ENCODE measurements at places on chromosomes 11 and 22.
A peak's percentile ranks its signal among the peaks of the same experiment; 100 is the strongest.

GRCh38 chr11:128483211-128483788 is 104.1 kb downstream of the ETS1 start:
- peak; percentile 74 for DNase-seq

GRCh38 chr11:28528217-28528616 is 420.0 kb downstream of the METTL15 start:
- no peak for DNase-seq

DNA sequence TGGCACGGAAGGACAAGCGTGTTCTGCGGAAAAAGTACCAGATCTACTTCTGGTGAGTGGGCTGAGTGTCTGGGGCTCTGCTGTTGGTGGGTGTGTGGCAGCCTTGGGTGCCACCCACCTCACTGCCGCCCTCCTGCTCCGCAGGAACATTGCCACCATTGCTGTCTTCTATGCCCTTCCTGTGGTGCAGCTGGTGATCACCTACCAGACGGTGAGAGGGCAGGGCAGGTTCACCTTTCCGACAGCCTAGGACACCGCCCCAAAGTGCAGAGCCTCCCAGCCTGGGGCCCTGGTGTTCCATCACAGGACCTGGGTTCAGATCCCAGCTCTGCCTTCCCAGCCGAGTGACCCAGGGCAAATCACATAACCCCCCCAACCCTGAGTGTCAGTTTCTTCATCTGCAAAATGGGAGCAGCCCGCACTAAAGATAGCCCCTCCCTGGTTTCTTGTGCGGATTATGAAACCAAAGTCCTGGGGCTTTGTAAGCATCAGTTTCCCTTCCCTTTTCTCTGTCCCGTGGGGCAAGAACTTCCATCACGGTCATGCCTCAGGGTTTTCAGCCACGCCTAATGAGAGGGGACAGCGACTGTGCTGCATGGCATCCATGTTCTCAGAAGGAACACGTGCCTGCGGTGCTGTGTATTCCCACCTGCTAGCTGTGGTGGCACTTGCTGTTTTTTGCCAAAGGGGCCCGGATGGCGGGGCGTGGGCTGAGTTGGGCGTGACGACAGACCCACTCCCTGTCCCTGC is 9.8 kb upstream of the TAGLN start:
- DNase-seq = no peak

DNA sequence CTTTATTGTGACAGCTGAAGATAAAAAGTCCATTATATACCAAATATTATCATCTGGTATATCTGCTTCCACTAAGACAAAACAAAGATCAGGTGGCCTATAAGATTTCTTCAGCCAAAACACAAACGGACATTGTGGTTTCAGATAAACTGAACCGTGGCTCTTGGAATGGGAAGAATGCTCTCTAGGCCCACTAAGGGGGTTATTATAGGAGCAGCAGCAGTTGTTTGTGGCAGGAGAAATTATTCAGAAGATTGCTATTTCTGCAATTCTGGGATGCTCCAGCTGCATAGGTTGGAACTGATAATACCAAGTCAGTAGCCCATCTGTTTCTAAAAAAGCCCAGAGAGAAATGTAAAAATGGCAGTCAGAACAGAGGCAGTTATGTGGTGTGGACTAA is 145.3 kb downstream of the NCAM1 start:
- no peak for DNase-seq

DNA sequence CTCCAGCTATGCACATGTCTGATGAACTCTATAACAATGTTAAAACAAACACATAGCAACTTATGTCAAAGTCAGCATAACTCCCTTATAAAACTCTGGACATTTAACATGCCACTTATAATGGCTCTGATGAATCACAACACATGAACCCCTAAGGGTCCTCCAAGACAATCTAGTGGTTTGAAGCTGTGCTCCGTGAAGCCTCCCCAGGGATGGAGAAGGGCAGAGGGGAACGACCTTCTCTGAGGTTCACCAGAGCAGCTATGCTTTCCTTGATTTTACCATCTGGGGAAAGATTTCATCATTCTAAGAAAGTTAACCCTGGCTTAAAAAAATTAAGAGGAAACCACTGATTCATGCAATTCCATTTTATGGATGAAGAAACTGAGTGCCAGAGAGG is 84.4 kb downstream of the MPPED2 start:
- no peak for DNase-seq

All from activated naive CD4-positive, alpha-beta T cell treated with anti-CD3 and anti-CD28 coated beads for 36 hours (primary cell).